Renal cortical epithelial cell (primary cell): ENCODE measurements at places on chromosomes 3 and 15. TPM values are rescaled to one million over a fixed set of nuclear protein-coding genes. Genes with fewer than 3 reads are reported as not detected.
A peak's percentile ranks its signal among the peaks of the same experiment; 100 is the strongest.

GRCh38 chr15:72754096-72754495 is 29.5 kb downstream of the ADPGK start:
- no peak for DNase-seq

GRCh38 chr3:39445927-39446326 is 21.6 kb upstream of the MOBP start:
- DNase-seq, result no peak

GRCh38 chr3:10338164-10338470 is 17.2 kb upstream of the SEC13 start:
- no peak for DNase-seq

- no peak for DNase-seq
These were observed 79.6 kb downstream of the CRYGS start for GRCh38 chr3:186464424-186465093.

GRCh38 chr3:52210550-52211046 is 12.6 kb downstream of the ALAS1 start:
- peak; percentile 36 for DNase-seq

- DNase-seq, result no peak
These were observed 77.1 kb upstream of the UBE2E1 start for GRCh38 chr3:23728601-23729117.

GRCh38 chr3:3307491-3307890 is 128.0 kb upstream of the CRBN start:
- DNase-seq, result no peak

GRCh38 chr3:124650798-124651197 is 79.5 kb upstream of the UMPS start:
- no peak for DNase-seq

DNA sequence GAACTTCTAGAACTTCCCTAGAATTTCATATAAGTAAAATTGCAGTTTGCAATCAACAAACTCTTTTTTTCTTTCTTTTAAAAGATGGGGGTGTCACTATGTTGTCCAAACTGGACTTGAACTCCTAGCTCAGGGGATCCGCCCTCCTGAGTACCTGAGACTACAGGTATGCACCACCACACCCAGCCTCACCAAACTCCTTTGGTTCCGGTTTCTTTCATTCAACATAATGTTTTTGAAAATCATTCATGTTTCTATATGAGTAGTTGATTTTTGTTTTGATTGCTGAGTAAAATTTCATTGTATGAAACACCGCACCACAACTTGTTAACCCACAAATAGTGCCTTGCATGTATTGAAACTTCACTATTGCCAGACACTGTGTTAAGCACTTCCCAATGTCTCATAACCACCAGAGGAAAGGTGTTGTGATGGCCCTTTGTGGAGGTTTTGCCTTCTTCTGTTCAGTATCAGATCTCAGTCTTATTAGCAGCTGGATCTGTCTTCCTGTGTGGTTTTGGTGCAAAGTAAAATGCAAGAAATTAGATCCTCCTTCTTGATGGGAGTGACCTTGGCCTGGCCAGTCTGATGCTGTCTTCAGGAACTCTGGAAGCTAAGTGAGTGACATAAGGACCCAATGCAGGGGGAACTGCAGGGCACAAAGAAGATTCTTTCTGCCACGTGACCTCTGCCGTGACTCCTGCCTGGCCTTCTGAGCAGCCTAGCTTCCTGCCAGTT is 78.8 kb upstream of the UBE2E1 start:
- no peak for DNase-seq

- DNase-seq, result no peak
These were observed 10.9 kb upstream of the GOLGA8B start for GRCh38 chr15:34594361-34594760.

- no peak for DNase-seq
These were observed 2.4 kb upstream of the COL6A5 start for GRCh38 chr3:130342821-130343661.

GRCh38 chr15:25426896-25427610 is 11.8 kb downstream of the UBE3A start:
- no peak for DNase-seq

DNA sequence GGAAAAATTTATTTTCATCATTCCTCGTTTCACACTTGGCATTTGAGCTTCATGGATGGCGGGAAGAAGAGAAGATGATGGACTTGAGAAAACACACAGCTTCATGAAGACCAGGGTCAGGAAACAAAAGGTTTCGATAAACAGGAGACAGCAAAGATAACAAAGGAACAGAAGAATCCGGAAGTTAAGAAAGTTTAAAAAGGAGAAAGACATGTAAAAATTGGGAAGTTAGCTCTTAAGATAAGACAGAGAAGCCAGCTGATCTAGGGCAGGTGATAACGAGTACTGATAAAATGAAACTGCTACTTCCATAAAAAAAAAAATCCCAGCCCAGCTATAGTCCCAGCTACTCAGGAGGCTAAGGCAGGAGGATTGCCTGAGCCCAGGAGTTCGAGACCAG is 23.9 kb downstream of the IL5RA start:
- no peak for DNase-seq

The UROC1 gene
- total RNA-seq, result not detected in 2 replicates

The SPSB4 gene
- not detected in 2 replicates for total RNA-seq

The GOLGA6L2 gene
- not detected in 2 replicates for total RNA-seq

The LRRIQ4 gene
- 0.17 TPM in 1 of 2 replicates, not detected in the other for total RNA-seq

The CCR5 gene
- not detected in 2 replicates for total RNA-seq

The CLDN11 gene
- total RNA-seq, result 17.5 and 27.5 TPM in 2 replicates

The DYNLT2B gene
- total RNA-seq, result 16.1 and 17.2 TPM in 2 replicates

The GOLGA6L7 gene
- total RNA-seq, result not detected in 2 replicates

The CSPG4 gene
- total RNA-seq, result 0.35 TPM in 2 replicates

The CTXN2 gene
- total RNA-seq, result 0.05 TPM in 1 of 2 replicates, not detected in the other

The SPTBN5 gene
- 0.35 and 2.5 TPM in 2 replicates for total RNA-seq

The ECE2 gene
- total RNA-seq, result not detected in 2 replicates

The DTWD1 gene
- total RNA-seq, result 15.3 and 18.1 TPM in 2 replicates

The CAMK1 gene
- 28.7 and 38.7 TPM in 2 replicates for total RNA-seq
